ENCODE measurements at places on chromosomes 5 and 9.

GRCh38 chr9:68726489-68726888 is 21.4 kb downstream of the PIP5K1B start:
- no peak for DNase-seq

GRCh38 chr9:85510830-85511504 is 230.8 kb downstream of the AGTPBP1 start:
- DNase-seq: no peak

DNA sequence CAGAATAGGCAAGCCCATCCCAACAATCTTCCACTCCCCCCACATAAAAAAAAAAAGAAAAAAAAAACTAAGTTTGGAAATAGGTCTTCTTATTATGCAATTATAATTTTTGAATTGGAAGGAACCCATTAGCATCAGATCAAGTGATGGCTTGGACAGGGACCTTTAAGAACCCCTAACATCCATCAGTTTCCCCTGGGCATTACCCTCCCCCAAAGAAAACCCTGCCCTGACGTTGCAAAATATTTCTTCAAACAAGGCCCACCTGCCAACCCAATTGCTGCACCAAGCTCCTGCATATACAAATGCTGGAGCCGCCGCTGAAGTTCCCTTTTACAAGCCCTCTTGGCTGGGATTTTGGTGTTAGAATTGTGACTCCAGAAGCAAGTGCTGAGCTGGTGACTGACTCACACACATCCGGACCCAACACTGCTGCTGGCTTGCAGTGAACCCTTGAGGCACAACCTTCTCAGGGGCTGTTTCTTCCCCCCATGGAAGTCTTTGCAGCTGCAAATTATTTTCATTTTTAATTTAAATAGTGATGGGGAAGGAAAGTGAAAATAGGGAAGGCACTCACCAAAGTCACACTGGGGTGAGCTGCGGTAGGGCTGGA is 56.1 kb upstream of the AFAP1L1 start:
- DNase-seq: no peak

- DNase-seq: no peak
Observed at GRCh38 chr5:88873447-88873846, 9.5 kb downstream of the MEF2C start.

DNA sequence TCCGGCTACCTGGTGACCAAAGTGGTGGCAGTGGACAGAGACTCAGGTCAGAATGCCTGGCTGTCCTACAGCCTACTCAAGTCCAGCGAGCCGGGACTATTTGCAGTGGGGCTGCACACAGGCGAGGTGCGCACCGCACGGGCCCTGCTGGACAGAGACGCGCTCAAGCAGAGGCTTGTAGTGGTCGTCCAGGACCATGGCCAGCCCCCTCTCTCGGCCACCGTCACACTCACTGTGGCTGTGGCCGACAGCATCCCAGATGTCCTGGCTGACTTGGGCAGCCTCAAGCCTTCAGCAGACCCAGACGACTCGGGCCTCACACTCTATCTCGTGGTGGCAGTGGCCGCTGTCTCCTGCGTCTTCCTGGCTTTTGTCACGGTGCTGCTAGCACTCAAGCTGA is 2.1 kb downstream of the PCDHGA4 start:
- DNase-seq: no peak

DNA sequence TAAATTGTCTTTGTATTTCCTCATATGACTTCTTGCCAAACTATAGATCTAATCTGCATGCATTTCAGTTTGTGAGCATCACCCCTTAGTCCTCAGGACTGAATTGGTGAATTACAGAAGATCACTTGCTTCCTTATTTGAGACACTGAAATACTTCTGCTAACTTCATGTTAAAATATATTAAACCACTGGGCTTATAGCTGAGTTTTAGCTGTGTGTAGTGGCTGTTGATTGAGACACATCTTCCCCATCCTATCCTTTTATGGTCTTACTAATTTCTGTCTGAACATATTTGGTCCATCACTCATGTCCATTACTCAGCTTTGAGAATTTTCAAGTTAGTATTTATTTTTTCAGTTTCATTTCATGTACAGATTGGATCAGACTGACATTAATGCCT is 295.9 kb downstream of the PSAT1 start:
- DNase-seq: no peak
